ENCODE measurements at places on chromosomes 1 and 21.

DNA sequence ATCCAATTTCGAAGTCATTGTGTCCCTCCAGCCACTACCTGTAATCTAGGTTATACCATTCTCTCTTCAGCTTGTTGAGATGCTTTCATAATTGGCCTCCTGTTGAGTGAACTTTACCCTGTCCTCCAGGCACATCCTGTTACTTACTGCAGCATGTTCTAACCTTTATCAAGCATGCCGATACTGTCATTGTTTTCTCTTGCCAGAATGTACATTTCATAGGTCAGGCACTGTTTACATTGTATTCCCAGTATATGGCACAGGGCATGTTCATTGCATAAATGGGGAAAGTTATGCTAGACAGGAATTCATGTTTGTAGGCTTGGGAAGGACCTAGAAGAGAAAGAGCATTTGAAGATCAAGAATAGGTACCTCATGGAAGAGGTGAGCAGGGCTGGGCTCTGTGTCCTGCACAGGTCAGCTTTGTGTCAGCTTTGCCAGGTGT is 10.2 kb downstream of the CXADR start:
- DNase-seq = no peak

DNA sequence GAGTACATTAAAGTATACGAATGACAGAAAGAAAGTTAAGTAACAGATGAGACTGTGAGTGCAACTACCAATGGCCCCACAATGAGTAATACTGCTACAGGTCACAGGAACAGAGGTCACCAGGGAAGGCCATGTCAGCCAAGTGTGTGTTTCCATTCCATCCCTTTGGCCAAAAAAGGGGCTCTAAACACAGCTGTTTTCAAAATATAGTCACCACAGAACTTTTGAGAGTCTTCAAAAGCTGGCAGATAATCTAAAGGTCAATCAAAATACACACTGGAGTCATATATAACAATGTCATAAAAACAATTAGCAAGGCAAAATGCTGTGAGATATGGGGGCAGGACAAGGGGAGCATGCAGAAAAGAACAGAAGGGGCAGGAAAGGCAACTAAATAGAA is 10.2 kb downstream of the USP24 start:
- no peak for DNase-seq

- no peak for DNase-seq
Measured at GRCh38 chr1:51303751-51304251, 26.6 kb downstream of the TTC39A start.

- DNase-seq = no peak
Measured at GRCh38 chr1:208934933-208935332, 648.6 kb upstream of the CAMK1G start.

DNA sequence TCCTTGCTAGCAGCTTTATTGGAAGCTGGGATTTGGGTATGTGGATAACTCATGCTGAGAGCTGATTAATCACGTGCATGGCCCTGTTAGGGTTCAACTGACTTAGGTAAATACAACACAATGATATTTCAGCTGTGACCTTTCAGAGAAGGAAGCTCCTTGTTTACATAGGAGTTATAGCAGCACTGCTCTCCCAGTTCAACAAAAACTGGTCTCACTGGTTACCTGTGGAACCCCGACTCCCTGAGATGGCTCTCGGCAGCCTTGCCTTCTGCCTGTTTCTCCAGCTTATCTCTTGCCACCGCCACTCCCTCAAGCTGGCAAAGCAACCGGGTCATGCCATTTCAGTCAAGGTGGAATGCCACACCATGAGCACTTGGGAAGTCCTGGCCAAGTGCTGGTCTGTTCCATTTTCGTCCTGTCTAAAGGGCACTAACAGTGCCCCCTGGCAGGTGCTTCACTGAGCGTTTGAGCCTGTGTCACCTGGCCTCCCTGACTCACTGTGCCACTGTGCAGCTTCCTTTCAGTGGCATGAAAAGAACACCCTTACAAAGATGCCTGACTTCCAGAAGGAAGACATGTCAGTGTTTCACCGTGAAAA is 31.6 kb downstream of the DOP1B start:
- no peak for DNase-seq

DNA sequence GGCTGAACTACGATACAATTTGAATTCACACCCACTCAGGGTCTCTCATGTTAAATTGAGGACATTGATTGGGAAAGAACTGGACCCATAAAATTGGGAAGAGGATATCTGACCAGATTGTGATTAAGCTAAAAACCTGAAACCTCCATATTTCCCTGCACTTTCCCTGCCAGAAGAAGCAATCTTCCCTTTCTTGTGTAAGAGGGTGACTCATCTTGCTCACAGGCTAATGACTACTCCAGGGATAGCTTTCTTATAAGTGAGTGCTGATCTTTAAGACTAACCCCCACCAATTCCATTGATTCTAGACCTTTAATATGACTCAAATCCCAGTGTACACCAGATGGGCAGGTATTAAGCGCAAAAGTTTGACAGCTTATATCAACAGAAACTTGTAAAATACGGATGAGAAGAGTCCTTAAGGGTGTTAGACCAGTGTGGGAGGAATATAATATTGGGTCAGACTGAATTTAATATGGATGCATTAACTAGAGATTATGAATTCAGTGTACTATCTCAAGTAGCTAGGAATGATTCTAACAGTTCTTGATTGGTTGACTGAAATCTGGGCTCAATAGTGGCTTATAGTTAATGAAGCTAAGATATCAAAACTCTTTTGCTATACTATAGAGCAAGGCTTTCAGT is 12.1 kb upstream of the SGIP1 start:
- no peak for DNase-seq

DNA sequence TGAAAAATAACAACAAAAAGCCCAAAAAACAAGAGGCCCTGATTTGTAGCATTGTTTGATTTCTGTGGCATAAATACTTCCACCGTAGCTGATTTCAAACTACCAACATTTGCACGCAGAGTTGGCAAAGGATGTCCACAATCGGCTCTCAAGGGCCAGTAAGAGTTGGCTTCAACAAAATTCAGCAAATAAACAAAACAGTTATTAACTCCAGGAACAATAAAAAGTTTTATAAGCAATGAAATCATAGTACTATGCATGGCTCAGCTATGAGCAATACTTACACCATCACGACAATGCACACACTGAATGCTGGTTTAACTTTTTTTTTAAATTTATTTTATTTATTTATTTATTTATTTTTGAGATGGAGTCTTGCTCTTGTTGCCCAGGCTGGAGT is 8.7 kb upstream of the COX20 start:
- no peak for DNase-seq

DNA sequence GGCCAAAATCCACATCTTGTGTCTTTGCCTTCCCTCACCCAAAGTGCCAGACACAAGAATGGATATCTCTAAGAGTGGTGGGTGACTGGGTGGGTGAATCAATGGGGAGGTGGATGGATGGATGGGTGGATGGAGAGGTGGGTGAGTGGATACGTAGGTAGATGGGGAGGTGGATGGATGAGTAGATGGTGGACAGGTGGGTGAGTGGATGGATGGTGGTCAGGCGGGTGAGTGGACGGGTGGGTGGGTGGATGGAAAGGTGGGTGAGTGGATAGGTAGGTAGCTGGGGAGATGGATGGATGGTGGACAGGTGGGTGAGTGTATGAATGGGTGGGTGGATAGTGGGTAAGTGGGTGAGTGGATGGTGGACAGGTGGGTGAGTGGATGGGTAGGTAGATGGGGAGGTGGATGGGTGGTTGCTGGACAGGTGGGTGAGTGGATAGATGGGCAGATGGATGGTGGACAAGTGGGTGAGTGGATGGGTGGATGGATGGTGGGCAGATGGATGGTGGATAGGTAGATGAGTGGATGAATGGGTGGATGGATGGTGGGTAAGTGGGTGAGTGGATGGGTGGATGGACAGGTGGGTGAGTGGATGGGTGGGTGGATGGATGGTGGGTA is 34.2 kb downstream of the SLC19A1 start:
- DNase-seq = no peak

DNA sequence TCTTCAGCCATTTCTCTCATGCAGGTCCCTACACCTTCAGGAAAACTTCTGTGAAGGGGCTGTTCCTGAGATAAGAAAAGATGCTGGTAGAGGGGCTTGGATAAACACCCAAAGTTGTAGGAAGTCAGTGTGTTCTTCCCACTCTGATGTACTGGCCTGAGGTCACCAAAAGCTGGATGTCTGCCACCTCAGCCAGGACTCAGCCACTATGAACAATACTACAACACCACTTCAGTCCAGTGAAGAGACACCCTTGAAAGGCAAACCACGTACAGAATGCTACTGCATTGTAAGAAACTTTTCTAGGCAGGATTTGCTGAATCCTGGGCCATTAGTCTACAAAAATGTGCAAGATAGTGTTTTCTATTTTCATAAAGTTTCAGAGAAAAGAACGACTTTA is 2.4 kb downstream of the PTPN14 start:
- no peak for DNase-seq

DNA sequence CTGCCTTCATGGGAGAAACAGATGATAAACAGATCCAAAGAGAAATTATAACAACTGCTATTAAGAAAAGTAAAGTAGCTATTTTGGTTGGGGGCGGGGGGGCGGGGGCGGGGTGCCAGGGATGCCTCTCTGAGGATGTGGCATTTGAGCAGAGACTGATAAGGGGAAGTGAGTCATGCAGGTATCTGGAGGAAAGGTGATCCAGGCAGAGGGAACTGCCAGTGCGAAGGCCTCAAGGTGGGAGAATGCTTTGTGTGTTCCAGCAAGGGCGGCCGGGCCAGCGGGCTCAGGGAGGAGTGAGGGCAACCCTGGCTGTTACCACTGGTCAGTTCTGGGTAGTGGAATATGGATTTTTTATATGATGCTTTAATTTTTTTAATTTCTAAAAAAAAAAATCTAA is 7.0 kb upstream of the TNFRSF1B start:
- DNase-seq = no peak

DNA sequence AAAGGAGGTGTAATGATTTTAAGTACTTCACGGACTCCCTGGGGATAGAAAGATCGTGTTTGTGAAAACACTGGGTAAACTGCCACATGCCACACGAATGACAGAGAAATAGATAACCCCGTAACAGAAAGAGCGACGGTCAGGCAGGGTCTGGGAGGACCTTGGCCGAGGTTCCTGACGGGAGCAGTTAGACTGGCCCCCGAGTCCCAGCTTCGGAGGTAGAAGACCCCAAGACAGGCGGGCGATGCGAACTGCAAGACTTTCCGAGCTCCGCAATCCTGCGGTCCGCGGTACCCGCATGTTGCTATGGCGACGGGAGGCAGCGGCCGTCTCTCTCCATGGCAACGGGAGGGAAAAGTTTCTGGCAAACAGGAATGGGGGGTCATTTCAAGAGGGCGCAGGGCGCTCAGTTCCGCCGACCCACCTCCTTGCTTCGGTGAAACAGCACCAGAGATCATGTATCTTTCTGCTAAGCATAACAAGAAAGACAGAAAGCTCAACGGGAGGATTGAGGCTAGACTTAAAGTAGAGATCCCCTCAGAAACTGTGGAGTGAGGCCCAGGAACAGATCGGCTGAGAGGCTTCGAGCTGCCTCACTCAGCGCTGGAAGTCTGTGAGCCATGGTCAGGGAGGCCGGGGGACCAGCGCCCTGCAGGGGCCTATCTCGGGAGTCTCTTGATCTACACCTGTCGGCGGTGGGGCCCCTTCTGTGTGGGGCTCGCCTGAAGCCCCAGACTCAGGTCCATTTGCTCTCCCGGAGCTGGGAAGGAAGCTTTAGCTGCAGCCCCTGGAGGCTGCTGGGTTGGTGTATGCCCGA is 685 bp upstream of the SYT6 start:
- DNase-seq = no peak

DNA sequence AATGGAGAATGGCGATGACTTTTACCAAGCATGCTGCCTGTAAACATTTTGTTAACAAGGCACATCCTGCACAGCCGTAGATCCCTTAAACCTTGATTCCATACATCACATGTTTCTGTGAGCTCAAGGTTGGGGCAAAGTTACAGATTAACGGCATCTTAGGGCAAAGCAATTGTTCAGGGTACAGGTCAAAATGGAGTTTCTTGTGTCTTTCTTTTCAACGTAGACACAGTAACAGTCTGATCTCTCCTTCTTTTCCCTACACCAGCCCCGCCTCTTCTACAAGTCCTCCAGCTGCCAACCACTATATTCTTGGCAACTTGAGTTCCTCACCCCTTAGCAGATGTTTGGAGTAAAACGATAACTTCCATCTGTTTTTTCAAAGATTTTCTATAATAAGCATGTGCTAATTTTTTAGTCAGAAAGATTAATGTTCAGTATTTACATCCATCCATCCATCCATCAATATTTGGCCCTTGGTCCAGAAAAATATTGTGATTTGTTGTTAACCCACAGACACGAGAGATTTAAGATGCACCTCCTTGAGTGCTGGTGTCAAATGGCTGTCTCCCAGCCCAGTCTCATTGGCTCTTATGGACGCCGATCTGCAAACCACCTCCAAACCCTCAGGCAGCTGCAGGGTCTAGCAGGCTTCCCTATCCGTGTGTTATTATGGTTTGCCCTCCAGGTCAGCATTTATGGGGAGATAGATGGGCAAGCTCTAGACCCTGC is 3.8 kb downstream of the DNALI1 start:
- no peak for DNase-seq

DNA sequence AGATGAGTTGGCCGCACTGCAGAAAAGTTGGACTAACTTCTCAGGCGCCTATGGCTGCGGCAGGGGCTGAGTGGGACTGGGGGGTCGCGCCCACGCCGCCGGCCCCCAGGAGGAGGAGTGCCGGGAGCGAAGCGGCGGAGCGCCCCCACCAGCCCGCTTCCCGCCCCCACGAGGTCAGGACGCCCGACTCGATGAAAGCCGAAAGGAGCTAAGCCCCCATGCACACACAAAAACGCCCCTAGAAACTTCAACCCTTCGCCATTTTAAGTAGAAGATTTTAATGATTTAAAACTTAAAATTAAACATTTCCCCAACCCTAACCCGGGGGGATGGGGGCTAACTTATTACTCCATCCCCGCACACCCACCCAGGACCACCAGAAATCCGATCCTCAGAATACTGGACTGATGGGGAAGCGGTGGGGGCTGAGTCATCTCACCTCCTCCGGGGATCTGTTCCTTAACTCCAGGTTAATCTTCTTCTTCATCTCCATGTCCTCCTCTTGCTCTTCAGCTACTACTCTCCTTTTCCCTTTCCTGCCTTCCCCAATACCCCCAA is 539 bp downstream of the ANP32E start:
- DNase-seq = no peak

DNA sequence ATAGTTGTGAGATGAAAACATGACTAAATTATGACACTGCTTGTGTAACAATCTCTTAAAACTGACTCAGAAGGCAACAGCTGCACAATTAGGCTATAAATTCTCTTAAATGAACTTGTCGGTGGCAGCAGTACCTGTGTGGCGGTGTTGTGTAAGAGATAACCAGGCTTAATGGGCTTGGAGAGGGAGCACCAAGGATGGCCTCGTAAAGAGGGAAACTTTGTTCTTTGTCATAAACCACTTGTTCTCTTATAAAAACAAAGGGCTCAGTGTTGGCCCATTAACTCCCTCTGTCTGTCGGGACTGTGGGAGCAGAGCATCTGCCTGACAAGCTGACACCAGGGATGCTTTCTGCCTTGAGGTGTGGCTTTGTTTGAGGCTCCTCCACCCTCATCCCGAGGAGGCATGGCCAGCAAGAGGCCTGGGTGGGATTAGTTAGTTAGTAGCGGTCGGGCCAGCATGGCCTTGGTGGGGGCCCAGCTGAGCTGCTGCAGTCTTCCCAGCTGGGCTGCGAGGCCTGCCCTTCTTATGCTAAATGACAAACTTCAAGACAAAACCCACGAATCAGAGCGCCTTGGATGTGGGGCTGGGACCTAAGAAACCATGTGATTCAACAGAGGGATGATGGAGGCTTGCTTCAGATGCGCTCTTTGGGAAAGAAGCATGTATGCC is 171.4 kb downstream of the CAMTA1 start:
- DNase-seq = no peak
